Right renal pelvis (tissue), 4 donors: ENCODE measurements at places on chromosomes 12 and 14. TPM values are rescaled to one million over a fixed set of nuclear protein-coding genes. Genes with fewer than 3 reads are reported as not detected.

DNA sequence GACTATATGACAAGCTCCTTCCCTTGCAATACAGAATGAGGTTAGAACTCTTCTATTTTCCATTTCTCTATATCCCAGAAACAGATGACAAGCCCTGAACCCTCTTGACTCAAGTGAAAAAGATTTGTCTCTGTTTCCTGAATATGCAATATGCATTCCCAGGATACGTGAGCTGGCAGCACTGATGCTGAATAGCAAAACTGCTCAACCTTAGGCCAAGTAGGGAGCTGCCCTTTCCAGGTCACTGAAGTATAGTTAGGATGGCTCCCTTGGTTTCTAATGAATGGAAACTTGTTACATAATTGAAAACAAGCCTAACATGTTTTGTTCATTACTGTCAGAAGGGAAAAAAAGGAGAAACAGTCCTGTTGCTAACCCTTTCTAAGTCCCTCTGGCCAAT, 47.9 kb upstream of the PLEKHG7 start:
- no peak for DNase-seq

DNA sequence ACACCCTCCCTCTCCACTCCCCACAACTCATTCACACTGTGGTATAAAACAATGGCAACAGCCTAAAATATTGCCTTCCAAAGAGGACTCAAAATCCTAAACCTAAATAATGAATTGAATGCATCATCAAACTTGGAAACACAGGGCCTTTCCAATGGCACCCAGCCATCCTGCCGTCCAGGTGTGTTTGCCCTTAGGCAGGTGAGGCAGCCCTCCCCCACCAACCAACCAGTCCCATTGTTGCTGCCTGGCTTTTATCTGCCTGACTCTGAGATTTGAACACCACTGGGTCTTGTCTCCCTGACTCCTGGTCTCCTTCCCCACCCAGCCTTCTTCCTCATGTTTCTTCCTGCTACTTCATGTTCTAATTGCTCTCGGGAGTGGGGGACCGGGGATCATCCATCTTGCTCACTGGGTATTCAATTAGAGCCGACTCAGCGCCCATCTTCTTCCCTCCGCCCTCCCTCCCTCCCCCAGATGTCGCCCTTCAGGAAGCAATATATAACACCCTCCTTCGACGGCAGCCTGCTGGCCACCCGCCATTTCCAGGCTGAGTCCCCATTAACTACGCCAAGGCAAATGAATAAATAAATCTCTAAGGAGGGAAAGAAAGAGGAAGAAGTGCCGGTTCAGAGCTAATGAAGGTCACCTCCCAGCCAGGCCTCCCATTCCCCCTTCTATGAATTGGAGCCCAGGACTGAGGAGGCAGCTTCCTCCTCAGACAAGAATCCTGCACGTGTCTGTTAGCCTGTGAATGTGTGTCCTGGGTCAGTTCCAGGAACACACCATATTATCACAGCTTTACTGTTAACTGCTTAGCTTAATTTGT, 36.3 kb upstream of the NTF3 start:
- peak; percentile 37 for DNase-seq

DNA sequence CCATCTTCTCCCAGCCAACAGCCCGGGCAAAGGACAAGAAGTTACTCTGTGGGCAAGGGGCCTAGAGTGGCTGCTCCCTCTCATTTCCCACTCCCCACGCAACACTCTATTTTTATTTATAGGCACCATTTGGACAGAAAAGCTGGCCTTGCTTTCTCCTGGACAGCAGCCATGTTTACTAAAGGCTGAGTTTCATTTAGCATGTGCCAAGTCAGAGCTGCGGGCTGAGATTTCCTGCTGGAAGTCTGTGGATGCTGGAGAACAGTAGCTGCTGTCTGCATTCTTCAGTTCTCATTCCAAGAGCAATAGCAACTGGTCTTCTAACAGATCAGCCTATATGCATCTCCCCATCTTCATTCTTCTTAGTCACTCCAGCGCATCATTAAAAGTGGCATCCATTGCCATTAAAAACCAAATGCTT, 8.3 kb downstream of the COL2A1 start:
- DNase-seq: no peak

DNA sequence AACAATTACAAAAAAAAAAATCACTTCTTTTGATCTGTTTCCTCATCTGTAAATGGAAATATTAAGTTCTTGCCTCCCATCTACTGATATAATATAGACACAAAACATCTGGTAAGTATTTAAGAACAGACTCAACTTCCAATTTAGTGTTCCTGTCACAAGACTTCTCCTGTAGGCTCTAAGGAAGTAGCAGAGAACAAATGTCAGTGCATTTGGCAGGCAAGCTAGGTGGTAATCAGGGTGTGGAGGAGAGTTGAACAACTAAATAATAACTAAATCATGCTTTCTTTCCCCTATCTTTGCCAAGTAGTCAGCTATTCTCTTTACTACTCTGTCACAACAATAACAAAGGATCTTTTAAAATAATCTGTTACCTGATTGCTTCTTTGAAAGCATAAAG, 22.1 kb downstream of the BAZ1A start:
- no peak for DNase-seq

DNA sequence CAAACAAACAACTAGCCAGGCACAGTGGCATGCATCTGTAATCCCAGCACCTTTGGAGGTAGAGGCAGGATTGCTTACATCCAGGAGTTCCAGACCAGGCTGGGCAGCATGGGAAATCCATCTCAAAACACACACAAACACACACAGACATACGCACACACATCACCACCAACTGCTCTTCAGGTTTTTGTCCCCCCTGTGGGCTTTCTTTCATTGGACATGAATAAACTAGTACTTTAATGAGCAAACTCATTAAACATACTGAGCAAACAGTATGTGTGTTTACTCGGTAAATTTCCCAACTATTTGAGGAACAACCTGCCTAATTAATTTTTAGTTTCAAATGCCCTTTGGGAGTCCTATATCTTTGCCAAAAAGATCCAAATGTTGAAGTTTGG, 10.1 kb upstream of the RASSF3 start:
- no peak for DNase-seq

RNASE13 gene
- 0.28 TPM for polyA plus RNA-seq

MGP gene
- polyA plus RNA-seq: 43.8 TPM

TAS2R8 gene
- not detected for polyA plus RNA-seq
